Activated CD4-positive, alpha-beta memory T cell treated with anti-CD3 and anti-CD28 coated beads, Interleukin-2, amount 10 ng/mL, durations not matched to agents 7 days and 5 days (primary cell): ENCODE measurements at places on chromosomes 11 and 22. TPM values are rescaled to one million over a fixed set of nuclear protein-coding genes. Genes with fewer than 3 reads are reported as not detected.

SAA2 gene
- 0.28 TPM for total RNA-seq

LMO2 gene
- not detected for total RNA-seq

MMP3 gene
- total RNA-seq = not detected

F2 gene
- total RNA-seq = not detected

SEZ6L gene
- total RNA-seq = not detected

INPP5J gene
- total RNA-seq = not detected

DDX6 gene
- total RNA-seq = 155 TPM

EIF3D gene
- 196 TPM for total RNA-seq

DNA sequence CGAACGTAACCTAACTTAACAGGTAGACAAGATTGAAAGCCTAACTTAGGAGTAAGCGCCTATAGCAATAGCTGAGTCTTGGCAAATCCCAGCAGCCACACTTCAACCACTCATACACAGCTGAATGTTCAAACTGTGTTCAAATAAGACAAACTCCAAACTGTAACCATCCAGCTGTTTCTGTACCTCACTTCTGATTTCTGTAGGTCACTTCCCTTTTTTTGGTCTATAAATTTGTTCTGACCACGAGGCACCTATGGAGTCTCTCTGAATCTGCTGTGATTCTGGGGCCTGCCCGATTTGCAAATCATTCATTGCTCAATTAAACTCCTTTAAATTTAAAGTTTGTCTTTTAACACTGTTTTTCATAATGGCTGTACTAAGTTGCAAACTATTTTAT, 8.2 kb upstream of the TENM4 start:
- no peak overlapping the region for H3K27ac ChIP-seq
- H3K36me3 ChIP-seq = no peaks in the 10 kb centered on the region
- H3K4me3 ChIP-seq = no peak overlapping the region
- H3K27me3 ChIP-seq = no peaks in the 10 kb centered on the region
- no peak for DNase-seq
- H3K4me1 ChIP-seq = no peaks in the 10 kb centered on the region

DNA sequence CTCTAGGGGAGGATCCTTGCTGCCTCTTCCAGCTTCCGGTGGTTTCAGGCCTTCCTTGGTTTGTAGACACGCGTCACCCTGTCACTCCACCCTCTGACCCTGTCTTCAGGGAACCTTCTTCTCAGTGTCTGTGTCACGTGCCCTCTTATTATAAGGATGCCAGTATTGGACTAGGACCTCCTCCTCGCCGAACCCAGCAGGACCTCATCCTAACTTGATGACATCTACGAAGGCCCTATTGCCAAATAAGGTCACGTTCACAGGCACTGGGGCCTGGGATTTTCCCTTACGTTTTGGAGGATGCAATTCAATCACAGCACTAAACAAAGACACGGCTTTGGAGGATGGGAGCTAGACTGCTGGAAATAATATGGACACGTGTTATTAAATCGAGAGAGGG, 408.7 kb downstream of the BRD1 start:
- no peak overlapping the region for H3K4me3 ChIP-seq
- no peaks in the 10 kb centered on the region for H3K36me3 ChIP-seq
- H3K27ac ChIP-seq = no peak overlapping the region
- no peaks in the 10 kb centered on the region for H3K27me3 ChIP-seq
- no peak for DNase-seq

DNA sequence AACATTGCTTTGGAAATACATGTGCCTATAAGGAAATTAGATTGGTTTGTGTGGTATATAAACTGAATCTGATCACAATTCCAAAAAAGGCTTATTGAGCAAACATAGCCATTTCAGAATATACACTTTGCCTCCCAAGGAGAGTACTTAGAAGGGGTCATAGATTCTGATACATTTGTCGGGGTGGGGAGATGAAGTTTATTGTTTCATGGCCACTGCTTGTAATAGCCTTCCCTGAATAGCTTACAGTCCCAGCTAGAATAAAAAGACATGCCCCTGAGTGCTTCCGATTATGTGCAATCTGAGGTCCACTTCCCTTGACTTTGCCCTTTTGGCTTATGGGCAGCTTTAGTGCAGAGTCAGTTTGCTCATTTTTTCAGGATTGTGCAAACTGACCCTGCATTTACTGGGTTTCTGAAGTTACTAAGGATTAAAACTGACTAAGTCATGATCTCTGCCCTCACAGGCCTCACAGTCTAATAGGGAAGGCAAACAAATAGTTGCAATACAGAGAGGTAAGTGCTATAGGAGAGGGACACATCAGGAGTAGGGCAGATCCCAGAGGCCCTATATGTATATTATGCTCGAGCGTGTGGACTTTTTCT, 184.2 kb downstream of the BLID start:
- H3K4me1 ChIP-seq = no peaks in the 10 kb centered on the region
- DNase-seq = no peak
- no peaks in the 10 kb centered on the region for H3K27me3 ChIP-seq

- no peak overlapping the region for H3K4me3 ChIP-seq
- H3K4me1 ChIP-seq = peaks cover 3% of the 10 kb centered on the region
- no peaks in the 10 kb centered on the region for H3K36me3 ChIP-seq
- H3K27me3 ChIP-seq = peaks cover 52% of the 10 kb centered on the region
These were observed 20.6 kb upstream of the SCGB1D1 start for GRCh38 chr11:62169448-62169847.

DNA sequence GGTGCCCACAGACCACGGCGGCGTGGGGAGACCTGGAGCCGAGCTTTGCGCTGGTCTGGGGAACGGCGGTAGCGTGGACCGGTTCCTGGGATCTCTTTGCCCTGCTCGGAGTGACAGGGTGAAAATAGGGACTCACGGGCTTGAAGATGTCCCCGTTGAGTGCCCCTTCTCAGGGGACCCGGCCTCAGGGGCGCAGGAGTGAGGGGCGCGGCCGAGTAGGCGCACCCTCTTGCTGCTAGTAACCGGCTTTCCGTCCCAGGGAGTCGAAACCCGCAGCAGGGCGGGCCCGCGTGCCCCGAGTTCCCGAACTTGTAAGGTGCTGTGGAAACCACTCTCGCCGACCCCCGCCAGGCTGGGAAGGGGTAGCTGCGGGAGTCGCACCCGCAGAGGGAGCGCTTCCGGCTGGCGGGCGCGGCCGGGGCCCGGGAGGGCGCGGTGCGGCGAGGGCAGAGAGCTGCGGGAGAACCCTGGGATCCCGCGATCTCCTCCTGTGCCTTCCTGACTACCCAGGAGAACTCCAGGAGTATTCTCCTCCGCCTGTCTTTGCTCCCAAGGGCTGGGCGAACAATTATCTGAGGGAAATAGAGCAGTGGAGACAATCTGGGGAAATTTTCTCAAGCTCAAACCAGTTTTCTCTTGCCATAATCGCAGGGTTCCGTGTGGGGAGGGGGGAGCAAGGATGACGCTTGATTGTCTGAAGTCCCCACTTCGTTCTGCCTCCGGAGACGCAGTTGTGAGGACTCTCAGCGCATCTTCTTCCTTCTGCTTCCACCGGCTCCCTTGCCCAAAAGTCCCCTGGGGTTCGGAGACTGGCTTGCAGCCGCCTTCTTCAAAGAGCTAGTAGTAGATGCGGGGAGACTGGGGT, 666 bp downstream of the NELL1 start:
- H3K4me3 ChIP-seq = no peak overlapping the region
- no peak overlapping the region for H3K27ac ChIP-seq
- no peaks in the 10 kb centered on the region for H3K36me3 ChIP-seq
- H3K27me3 ChIP-seq = peaks cover 60% of the 10 kb centered on the region
- no peaks in the 10 kb centered on the region for H3K4me1 ChIP-seq

- no peak overlapping the region for H3K4me3 ChIP-seq
- no peaks in the 10 kb centered on the region for H3K4me1 ChIP-seq
- no peaks in the 10 kb centered on the region for H3K36me3 ChIP-seq
- H3K27ac ChIP-seq = no peak overlapping the region
- peaks cover 11% of the 10 kb centered on the region for H3K27me3 ChIP-seq
These were observed 171.5 kb upstream of the SYT13 start for GRCh38 chr11:45457649-45458048.

- no peaks in the 10 kb centered on the region for H3K36me3 ChIP-seq
- DNase-seq = peak; percentile 43
- H3K4me3 ChIP-seq = peak overlapping the region; percentile 93
- H3K4me1 ChIP-seq = peaks cover 24% of the 10 kb centered on the region
These were observed 557 bp downstream of the PACSIN2 start for GRCh38 chr22:43014316-43014868.

GRCh38 chr22:25976356-25976755, 192.9 kb upstream of the SEZ6L start:
- no peak for DNase-seq
- no peaks in the 10 kb centered on the region for H3K4me1 ChIP-seq
- H3K27me3 ChIP-seq = no peaks in the 10 kb centered on the region
- H3K27ac ChIP-seq = no peak overlapping the region
- H3K36me3 ChIP-seq = no peaks in the 10 kb centered on the region
- H3K4me3 ChIP-seq = no peak overlapping the region

DNA sequence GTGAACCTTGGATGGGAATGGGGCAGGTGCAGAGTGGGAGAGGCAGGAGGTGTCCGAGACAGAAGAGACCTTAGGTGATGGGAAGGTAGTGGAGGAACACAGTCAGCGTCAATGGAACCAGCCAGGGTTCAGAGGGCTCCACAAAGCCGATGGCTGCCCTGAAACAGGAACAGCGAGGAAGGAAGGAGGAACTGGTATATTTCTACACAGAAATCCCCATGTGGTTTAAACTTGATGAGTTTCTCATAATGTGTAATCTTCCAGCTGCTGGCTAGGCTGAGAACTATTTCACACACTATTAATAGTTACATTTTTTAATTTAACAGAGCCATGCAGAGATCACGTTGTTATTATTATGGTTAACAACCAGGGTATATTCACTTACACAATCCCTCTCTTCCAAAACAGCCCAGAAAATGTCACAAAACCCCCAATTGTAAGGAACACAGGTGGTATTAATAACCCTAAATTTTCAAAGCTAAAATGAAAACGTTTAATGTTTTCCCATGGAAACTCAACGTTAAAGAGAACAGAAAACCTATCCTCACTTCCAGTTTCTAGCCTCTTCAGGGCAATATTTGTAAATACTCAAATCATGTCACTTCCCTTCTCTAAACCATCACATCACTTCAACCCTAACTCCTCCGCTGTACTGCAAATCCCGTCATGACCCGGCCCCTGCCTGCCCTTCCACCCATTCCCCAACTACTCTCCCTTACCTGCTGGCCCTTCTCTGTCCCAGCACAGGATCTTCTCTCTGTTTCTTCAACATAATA, 74.5 kb upstream of the ARFGAP3 start:
- H3K4me1 ChIP-seq = peaks cover 39% of the 10 kb centered on the region
- no peak overlapping the region for H3K27ac ChIP-seq
- no peak for DNase-seq
- no peaks in the 10 kb centered on the region for H3K36me3 ChIP-seq

GRCh38 chr22:47928631-47929030, 1166.2 kb downstream of the TBC1D22A start:
- H3K36me3 ChIP-seq = no peaks in the 10 kb centered on the region
- no peak for DNase-seq
- H3K4me3 ChIP-seq = no peak overlapping the region
- no peaks in the 10 kb centered on the region for H3K4me1 ChIP-seq
- no peaks in the 10 kb centered on the region for H3K27me3 ChIP-seq

GRCh38 chr22:19386248-19386647, 45.3 kb downstream of the HIRA start:
- H3K4me3 ChIP-seq = no peak overlapping the region
- no peaks in the 10 kb centered on the region for H3K27me3 ChIP-seq
- no peak overlapping the region for H3K27ac ChIP-seq
- H3K4me1 ChIP-seq = no peaks in the 10 kb centered on the region
- DNase-seq = no peak
- peaks cover 69% of the 10 kb centered on the region for H3K36me3 ChIP-seq

GRCh38 chr11:64233913-64234586, at the start of gene VEGFB:
Gene VEGFB (plus strand): TSS chr11:64234584. CDS start chr11:64234834, 250 bp downstream.
- peaks cover 46% of the 10 kb centered on the region for H3K4me1 ChIP-seq
- DNase-seq = peak; percentile 79
- peak within 1 kb of the TSS; percentile 83 for H3K4me3 ChIP-seq
- peaks cover 18% of the 10 kb centered on the region for H3K36me3 ChIP-seq
- peak within 1 kb of the TSS; percentile 26 for H3K27ac ChIP-seq
- H3K27me3 ChIP-seq = no peaks in the 10 kb centered on the region

DNA sequence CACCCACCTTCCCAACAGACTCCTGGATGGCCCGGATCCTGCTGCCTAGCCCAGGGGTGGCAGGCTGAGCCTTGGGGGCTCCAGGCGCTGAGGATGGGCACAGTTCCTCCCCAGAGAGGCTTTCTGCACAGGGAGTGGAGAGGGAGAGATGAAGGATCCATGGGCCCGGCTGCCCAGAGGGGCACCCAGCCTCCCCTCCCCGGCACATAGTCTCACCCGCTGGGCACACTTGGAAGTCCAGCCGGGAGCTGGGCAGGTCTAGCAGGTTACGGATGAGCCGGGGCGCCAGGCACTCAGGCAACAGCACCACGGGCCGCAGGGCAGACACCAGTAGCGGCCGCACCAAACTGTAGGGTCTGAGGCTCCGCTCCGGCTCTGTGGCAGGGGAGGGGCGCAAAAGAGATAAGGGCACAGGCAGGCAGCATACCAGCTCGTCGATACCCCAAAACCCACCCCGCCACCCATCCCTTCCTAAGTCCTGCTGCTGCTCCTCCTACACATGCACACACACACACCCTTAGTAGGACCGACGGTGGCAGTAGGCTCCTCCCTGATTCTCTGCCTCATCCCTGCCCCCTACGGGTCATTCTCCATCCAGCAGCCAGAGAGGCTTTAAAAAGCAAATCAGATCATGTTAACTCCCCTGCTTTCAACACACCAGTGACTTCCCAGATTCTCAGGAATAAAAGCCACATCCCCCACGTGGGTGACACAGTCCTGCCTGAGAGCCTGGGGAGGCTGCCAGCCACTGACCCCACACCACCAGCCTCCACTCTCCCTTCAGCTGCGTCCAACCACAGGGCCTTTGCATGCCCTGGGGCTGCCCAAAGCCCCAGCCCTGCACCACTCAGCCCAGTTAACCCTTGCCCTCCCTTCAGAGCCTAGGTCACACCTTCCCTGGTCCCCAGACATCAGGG, 6.5 kb upstream of the MFNG start:
- peaks cover 5% of the 10 kb centered on the region for H3K27me3 ChIP-seq
- H3K36me3 ChIP-seq = no peaks in the 10 kb centered on the region
- peaks cover 35% of the 10 kb centered on the region for H3K4me1 ChIP-seq
- H3K4me3 ChIP-seq = no peak overlapping the region

- no peaks in the 10 kb centered on the region for H3K36me3 ChIP-seq
- DNase-seq = no peak
- H3K27ac ChIP-seq = no peak overlapping the region
- H3K4me3 ChIP-seq = no peak overlapping the region
These were observed 23.0 kb downstream of the SCN4B start for GRCh38 chr11:118129471-118130172.

GRCh38 chr22:45636683-45637082, 35.0 kb upstream of the ATXN10 start:
- H3K27me3 ChIP-seq = peaks cover 59% of the 10 kb centered on the region
- no peaks in the 10 kb centered on the region for H3K36me3 ChIP-seq
- peaks cover 30% of the 10 kb centered on the region for H3K4me1 ChIP-seq
- no peak overlapping the region for H3K27ac ChIP-seq
- H3K4me3 ChIP-seq = no peak overlapping the region

- no peaks in the 10 kb centered on the region for H3K36me3 ChIP-seq
These were observed 72.1 kb upstream of the TENM4 start for GRCh38 chr11:79512706-79513469.
